Cortex of kidney (tissue), 1 donor: ENCODE measurements at places on chromosomes 1 and 21.

- no peak for DNase-seq
These were observed 352 bp downstream of the KCNK1 start for GRCh38 chr1:233614173-233614742.

DNA sequence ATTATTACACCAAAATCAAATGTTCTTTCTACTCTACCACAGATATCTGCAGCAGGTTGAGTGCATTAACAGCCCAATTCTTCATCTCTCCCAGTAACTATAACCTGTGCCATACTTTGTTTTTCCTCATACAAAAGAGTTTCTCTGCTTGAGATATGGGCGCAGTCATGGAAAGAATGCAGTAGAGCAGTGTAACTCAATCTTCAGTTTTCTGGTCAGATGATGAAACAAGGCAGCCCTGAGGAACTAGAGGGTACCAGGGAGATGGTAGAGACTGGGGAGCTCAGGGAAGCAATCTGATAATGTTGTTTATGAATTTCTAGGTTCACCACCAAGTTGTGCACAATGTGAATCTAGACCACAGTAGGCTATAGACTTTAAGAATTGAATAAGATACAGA is 39.6 kb downstream of the ASPM start:
- DNase-seq: no peak

GRCh38 chr1:197911857-197912696 is 5.1 kb upstream of the LHX9 start:
- no peak for DNase-seq

- no peak for DNase-seq
These were observed 87.2 kb downstream of the PEX14 start for GRCh38 chr1:10561955-10562354.

DNA sequence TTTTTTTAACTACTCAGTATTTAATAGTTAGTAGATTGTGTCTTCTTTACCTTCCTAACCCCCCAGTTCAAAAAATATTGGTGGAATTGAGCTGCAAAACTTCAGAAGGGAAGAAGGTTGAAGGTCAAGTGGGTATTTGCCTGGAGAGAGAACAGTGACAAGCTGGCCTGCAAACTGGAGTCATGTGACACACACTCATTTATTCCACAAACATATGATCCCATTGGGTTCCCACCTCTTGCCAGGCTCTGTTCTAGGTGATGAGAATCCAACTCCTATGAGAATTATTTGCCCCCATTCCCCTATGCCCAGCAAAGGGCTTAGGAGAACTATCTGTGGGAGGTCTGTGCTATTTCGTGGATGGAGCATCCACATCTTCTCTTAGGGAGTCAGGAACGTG is 3.5 kb upstream of the PEF1 start:
- no peak for DNase-seq

GRCh38 chr1:110582378-110582777 is 23.8 kb downstream of the KCNA2 start:
- DNase-seq: no peak

DNA sequence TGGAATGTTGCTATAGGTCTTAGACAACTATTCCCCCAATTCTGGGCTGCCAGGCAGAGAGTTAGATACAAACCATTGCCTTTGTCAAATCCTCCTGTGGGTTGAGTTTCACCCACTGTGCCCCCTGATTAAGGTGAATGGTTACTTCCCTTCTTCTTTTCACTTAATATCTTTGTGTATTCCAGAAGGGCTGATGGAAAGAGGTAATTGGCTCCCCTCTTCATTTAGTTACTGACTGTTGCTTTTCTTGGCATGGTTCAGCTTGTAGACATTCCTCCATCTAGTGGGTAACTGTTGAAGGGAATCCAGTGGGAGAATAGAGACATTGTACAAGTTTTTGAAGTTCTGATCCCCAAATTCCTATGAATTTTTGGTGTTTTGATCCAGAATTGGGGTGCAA is 43.8 kb upstream of the MACF1 start:
- DNase-seq: no peak

GRCh38 chr1:204274446-204274845 is 60.7 kb upstream of the GOLT1A start:
- DNase-seq: no peak

DNA sequence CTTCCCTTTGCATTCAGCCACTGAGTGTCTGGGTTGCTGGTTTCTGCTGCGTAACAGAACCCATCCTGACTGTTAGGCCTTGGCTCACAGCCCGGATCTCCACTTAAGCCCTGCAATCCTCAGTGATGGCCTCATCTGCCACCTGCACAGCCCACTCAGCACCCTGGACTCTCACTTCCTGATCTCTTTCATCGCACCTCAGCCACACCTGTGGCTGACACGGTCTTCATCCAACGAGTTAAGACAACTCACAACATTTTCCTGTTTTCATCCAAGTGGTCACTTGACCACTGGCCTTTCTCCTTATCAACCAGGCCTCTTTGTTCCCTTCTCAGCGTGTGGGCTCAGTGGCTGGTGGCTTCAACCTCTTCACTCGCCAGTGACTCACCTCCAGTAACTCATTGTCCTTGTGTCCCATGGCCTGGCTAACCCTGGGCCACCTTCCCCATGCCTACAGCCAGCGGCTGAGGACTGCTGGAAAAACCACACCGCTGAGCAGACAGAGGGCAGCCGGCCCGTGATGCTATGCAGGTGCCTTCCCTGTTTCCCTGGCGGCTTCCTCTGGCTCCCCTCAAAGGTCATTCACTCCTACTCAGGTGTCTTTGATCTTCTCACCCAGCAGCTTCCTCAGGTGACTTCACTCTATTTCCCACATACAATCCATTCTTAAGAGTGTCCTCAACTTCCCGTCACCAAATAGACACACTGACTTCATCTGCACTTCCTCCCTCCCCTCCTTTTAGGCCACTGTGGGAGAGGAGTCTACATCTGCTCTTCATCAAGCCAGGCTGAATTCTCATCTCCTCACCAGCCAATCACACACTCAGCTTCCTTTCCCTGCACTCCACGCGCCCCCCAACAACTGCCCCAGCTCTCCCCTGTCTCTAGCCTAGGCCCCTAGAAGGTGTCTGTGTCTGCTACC is 19.9 kb upstream of the EDN2 start:
- DNase-seq: no peak
